Chondrocyte (in vitro differentiated cells): ENCODE measurements at places on chromosomes 16 and 17.

GRCh38 chr17:48954300-48954755 is 9.7 kb upstream of the SNF8 start:
- DNase-seq, result no peak

GRCh38 chr17:59002848-59003247 is 103.8 kb downstream of the TRIM37 start:
- no peak for DNase-seq

DNA sequence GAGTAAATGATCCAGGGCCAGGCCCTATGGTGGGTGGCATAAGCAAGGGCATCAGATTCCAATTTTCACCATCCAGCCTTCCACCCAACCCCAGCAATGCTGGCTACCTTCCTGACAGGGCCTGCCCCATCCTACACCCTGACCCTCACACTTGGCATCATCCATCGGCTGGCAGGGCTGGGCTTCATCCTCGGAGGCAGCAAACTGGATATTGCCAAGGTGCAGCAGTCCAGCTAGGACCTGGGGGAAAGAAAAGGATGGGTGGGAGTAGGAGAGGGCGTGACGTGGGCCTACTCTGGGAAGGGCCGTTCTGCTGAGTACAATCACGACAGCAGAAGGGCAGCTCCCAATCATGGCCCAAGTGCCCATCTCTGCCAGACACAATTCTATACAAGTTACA is 23.5 kb downstream of the MYO19 start:
- DNase-seq, result no peak

GRCh38 chr17:49495842-49496182 is 719 bp downstream of the NGFR start:
- no peak for DNase-seq

DNA sequence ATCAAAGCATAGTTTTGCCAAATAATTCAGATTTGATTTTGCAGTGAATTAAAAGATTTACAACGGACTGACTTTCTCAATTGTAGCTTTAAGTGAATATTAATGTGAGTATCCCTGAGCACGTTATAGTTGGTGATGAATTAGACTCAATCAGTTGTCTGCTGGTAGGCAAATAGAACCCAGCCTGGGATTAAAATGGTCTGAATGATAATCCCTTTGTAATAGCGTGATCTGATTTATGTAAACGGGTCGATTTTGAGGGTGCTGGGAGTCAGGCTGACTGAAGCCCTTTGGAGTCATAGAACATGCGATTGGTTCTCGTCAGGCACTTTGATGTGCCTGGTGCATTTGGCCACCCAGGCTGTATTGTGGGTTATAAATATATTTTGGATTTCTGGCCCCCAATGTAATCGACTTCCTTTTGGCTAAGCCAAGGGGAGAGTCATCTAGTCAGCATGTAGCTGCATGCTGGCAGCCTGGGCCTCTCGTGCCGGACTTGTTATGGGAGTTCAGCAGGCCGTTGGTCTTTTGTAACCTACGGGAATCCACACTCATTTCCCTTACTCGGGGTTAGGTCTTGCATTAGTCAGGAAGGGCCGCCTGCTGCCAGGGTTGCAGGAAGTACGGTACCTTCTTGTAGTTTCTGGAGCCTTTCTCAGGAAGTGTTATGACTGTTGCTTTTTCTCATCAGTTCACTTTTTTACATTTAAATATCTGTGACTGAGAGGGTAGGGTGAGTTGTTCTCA is 5.4 kb downstream of the PGS1 start:
- DNase-seq, result no peak

- no peak for DNase-seq
Measured at GRCh38 chr16:87830673-87831420, 38.5 kb downstream of the SLC7A5 start.

- DNase-seq, result no peak
Measured at GRCh38 chr17:81082177-81083073, 47.5 kb downstream of the BAIAP2 start.

GRCh38 chr16:85983606-85984230 is 84.8 kb downstream of the IRF8 start:
- DNase-seq, result no peak

DNA sequence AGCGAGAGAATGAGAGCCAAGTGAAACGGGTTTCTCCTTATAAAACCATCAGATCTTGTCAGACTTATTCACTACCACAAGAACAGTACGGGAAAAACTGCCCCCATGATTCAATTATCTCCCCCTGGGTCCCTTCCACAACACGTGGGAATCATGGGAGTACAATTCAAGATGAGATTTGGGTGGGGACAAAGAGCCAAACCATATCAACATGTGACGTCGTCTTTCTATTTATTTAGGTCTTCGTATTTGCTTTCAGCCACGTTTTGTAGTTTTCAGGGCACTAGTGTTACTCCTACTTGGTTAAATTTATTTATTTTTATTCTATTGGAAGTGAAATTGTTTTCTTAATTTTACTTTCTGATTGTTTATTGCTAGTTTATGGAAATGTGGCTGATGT is 27.9 kb upstream of the CEP20 start:
- DNase-seq, result peak; percentile 2

GRCh38 chr16:11050536-11050935 is 106.2 kb downstream of the CLEC16A start:
- no peak for DNase-seq

DNA sequence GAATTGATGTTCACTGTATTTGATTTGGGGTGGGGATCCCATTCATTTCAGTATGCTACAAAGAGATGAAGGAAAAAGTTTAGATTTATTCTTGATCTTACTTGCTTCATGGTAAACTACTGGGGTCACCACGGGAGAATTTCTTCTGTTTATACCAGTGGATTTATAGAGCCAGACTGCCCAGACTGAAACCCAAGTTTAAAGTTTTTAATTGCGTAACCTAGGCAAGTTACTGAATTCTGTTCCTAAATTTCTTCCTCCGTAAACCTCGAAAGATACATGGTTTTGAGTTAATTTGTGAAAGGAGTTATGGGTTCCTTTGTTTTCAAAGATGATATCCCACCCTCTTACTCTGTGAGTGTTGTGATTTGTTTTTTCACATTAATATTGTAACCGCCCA is 26.4 kb downstream of the PIGL start:
- DNase-seq, result no peak

GRCh38 chr17:4313221-4314114 is 49.7 kb upstream of the ANKFY1 start:
- no peak for DNase-seq

DNA sequence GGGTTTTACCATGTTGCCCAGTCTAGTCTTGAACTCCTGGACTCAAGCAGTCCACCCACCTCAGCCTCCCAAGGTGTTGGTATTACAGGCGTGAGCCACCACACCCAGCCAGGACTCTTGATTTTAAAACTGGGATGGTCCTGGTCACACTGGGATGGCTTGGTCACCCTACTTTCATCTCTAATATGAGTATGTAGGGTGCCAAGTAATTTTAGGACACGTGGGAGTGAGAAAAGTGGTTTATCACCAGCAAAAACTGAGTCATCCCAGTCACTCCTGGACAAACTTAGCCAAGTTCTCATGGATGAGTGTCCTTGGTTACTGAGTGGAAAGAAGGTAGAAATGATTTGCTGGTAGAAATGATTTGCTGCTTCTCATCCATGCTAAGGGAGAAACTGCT is 9.9 kb downstream of the CLEC19A start:
- no peak for DNase-seq

GRCh38 chr16:30394592-30395154 is 547 bp upstream of the ZNF48 start:
- no peak for DNase-seq

GRCh38 chr17:6485646-6486412 is 41.6 kb downstream of the PIMREG start:
- no peak for DNase-seq

GRCh38 chr17:45784293-45784740 is at the start of gene CRHR1:
CRHR1 (plus strand) TSS chr17:45784320; CDS start chr17:45784545, 225 bp downstream.
- no peak for DNase-seq

GRCh38 chr17:67629971-67630320 is 87.8 kb upstream of the NOL11 start:
- no peak for DNase-seq

DNA sequence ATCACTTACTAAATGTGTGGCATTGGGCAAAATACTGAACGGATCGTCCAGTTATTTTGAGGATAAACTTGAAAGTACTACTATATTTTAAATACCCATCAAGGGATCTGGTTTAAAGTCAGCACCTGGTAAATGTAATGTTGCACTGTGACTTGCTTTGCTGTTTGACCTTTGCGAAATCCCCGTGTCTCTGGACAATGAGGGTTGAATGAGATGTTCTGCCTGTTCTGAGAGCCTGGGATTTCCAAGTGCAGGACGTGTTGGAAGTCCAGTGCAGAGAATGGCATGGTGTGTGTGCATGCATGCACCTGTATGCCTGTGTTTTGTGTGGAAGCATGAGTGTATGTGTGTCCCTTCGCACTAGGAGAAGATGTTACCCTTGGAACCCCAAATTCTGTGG is 106.6 kb downstream of the N4BP1 start:
- no peak for DNase-seq

GRCh38 chr16:86277221-86277620 is 233.1 kb upstream of the FOXF1 start:
- no peak for DNase-seq

DNA sequence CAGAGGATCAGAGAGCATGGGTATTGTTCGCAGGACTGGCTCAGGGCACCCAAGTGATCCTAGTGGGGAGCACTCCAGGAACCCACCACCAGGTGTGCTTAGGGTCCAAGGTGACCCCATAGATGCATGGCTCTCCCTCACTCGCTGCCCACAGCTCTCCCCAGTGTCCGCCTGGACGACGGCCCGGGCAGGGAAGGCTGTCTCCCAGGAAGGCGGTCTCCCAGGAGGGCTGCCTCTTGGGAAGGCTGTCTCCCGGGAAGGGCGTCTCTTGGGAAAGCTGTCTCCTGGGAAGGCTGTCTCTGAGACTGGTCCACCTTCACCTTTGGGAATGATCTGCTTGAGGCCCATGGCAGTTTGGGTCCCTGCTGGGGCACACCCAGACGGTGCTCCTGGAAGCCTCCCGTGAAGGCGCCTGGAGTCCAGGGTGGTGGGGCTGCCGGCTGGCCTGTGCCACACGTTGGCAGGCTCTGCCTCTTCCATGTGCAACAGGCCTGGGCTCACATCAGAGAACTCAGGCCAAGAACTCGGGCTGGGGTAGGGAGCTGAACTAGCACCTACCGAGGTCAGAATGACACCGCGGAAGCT is 5.0 kb downstream of the ECI1 start:
- no peak for DNase-seq

GRCh38 chr17:44547625-44548267 is 9.5 kb upstream of the FZD2 start:
- DNase-seq, result no peak

GRCh38 chr17:32269377-32269776 is 3.7 kb downstream of the RHBDL3 start:
- DNase-seq, result no peak

- no peak for DNase-seq
Measured at GRCh38 chr17:58344047-58344790, 7.8 kb downstream of the SUPT4H1 start.

GRCh38 chr17:83125515-83126274 is 46.3 kb downstream of the METRNL start:
- peak; percentile 81 for DNase-seq

DNA sequence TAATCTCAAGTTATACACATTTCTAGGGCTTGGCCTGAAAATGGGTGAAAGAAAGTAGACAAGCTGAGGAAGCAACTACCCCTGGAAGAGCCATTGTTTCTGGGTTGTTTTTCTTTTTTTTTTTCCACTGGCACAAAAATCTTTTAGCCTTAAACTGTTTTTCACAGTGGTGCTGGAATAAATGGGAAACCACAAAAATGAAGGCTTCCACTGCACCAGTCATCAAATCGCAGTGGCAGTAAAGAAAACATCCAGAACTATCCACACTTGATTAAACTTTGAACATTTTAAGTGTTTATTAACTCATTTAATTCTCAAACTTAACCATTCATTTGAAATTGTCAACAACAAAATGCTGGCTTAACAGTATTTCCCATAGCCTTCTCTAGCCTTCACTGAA is 14.3 kb downstream of the CMTM4 start:
- DNase-seq, result no peak

DNA sequence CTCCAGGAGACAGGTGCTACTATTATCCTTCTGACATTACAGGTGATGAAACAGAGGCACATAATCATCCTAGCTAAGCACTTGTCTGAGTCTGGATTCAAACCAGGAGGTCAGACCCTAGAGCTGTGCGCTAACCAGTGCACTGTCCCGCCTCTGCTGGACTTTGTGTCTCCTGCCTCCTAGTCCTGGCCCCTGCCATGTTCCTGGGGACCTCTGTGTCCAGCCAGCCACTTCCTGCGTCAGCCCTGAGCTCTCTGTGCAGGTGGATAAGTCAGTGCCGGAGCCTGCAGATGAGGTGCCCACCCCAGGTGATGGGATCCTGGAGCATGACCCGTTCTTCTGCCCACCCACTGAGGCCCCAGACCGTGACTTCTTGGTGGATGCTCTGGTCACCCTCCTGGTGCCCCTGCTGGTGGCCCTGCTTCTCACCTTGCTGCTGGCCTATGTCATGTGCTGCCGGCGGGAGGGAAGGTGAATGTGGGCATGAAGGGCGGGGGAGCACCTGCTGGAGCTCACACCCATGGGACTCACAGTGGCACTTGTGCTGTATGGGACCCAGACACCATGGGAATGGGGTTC is 4.2 kb downstream of the SGCA start:
- DNase-seq, result no peak

DNA sequence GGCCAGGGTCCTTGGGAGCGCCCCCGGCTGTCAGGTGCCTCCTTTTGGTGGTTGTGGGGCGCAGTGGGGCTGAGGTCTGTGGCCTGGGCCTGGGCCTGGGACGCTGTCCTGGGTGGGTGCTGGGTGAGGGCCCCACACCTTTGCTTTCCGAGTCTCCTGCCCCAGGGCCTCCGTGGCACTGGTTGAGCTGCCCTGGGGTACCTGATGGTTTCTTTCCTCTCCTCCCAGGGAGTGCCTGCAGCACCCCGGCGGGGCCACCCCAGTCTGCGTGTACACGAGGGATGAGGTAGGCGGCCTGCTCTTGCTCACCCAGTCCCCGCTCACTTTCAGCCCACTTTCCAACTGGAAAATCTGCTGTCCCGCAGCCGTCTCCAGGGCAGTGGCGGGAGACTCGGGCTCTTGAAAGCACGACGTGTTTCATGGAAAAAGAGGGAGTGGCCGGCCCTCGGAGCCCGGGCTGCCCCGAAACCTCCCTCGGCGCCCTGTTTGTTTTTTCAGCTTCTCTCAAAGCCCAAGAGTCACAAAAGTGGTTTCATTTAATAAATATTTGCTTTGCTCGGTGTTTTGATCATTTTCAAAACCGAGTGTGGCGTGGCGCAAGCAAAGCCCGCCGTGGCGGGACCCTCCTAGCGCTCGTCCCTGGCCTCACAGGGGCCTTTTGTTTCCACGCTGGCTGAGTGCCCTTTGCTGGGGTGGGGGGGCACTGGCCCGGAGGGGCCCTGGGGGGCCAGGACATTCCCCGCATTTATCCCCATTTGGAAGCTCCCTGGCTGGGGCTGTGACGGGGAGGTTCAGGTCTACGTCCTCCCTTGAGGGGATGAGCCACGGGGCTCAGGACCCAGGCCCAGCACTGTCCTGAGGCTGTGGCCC is 17.4 kb downstream of the ASPSCR1 start:
- peak; percentile 81 for DNase-seq

GRCh38 chr17:64085650-64086005 is 44.3 kb downstream of the ERN1 start:
- no peak for DNase-seq
